ENCODE measurements at places on chromosomes 3 and 15. TPM values are rescaled to one million over a fixed set of nuclear protein-coding genes. Genes with fewer than 3 reads are reported as not detected.

Gene FANCD2
- 1.3 TPM for polyA plus RNA-seq

Gene CELF6
- not detected for polyA plus RNA-seq

Gene POPDC2
- 3.2 TPM for polyA plus RNA-seq

Gene GCSAM
- 0.16 TPM for polyA plus RNA-seq

Gene CPNE4
- polyA plus RNA-seq = not detected

Gene HTR3E
- not detected for polyA plus RNA-seq

Gene TMEM158
- polyA plus RNA-seq = not detected

Gene MYH15
- not detected for polyA plus RNA-seq

Gene SLC9C1
- not detected for polyA plus RNA-seq

Gene KLF15
- polyA plus RNA-seq = not detected

Gene COL6A6
- not detected for polyA plus RNA-seq

Gene ANKUB1
- polyA plus RNA-seq = not detected

All from CD14-positive monocyte (primary cell).